MG63 (cell line): ENCODE measurements at places on chromosomes 1 and 21. TPM values are rescaled to one million over a fixed set of nuclear protein-coding genes. Genes with fewer than 3 reads are reported as not detected.

Gene HHAT
- total RNA-seq = 0.30 and 5.3 TPM in 2 replicates

Gene SCCPDH
- total RNA-seq = 51.1 and 76.6 TPM in 2 replicates

Gene WDR26
- 33.5 and 37.1 TPM in 2 replicates for total RNA-seq

Gene DEPDC1
- 36.5 and 47.4 TPM in 2 replicates for total RNA-seq

Gene FASLG
- not detected in 2 replicates for total RNA-seq

Gene FCRLB
- 0.47 and 3.1 TPM in 2 replicates for total RNA-seq

Gene PKLR
- total RNA-seq = not detected in 2 replicates

Gene CENPF
- total RNA-seq = 43.0 and 64.5 TPM in 2 replicates

Gene MRPL20
- 32.0 and 55.2 TPM in 2 replicates for total RNA-seq

Gene LCE1F
- total RNA-seq = not detected in 2 replicates
